Memory B cell (primary cell): ENCODE measurements at places on chromosomes 16 and 17.

DNA sequence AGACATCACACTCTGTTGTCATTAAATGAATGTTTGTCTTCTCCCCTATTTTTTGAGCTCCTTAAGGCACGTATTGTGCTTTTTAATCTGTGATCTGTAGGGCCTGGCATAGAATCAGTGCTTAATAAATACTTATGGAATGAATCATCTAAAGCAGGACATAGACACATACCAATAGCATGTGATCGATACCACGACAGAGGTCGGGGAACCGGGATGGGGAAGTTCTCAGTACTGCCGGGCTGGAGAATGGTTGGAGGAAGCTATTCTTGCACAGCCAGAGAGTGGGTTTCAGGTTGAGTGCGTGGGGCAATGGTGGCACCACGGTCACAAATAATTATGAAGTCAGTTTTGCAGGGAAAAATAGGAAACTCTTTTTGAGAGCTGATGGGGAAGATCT, 26.8 kb downstream of the NLRP1 start:
- DNase-seq, result no peak

- DNase-seq, result no peak
These were observed 7.4 kb downstream of the MAF start for GRCh38 chr16:79593074-79593531.

DNA sequence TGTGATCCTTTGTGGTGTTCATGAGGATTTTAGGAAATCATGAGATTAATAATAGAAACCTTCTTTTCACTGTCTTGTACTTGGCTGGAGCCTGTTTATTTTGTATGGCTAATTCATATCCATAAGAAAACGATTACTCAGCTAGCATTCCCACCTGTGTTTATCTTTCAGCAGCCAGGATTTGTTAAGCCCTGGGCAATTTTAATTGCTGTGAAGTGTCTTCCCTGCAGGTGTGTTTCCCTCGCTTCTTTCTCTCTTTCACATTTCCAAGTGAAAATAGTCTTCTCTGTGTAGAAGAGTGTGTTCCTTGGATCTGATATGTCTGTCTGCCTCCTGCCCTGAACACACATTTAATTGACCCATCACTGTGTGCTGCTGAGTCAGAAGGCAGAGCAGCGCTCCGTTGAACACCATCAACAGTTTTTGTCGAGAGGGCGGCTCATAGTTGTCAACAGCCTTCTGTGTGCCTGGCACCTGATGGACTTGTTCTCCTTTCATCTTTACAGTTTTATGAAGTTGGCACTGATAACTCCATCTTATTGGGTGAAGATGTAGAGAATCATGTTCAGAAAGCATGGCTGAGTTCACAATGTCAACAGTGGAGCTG, 83.2 kb downstream of the SPECC1 start:
- DNase-seq, result no peak

DNA sequence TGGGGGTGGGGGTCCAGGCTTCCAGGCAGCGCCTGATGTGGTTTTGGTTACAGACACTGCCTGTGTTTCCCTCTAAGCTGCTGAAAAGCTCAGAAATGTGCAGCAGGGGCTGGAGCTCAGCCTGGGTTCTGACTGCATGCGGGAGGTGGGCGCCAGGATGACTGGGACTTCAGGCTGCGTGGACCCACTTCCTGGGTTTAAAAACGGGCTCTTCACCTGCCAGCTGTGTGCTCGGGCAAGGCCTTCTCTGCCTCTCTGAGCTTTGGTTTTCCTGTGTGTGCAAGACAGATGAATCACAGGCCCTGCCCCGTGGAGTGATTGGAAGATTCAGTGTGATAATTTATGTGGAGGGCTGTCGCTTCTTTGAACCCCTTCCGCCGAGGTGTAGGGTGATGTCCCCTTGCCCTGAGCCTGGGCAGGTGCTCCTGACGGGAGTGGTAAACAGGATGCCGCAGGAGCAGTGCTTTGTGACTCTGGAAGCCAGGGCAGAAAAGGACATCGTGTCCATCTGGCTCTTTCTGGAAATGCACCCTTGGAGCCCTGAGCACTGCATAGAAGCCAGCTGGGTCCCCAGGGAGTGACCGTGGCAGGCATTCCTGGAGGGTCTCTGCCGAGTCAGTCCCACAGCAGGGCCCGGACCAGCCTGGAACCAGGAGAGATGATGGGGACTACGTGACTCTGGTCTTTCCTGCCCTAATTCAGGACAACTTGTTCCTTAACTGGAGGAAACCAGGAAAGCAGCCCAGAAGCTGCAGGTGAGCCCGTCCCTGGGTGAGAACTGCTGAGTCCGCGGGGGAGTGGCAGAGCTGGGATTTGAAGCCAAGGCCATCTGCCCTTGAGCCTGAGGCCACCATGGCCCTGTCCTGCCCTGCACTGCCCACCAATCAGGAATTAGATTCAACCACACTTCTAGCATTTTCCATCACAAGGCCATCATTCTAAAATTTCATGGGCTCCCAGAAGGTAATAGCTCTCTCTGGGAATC, 28.5 kb upstream of the SLC7A5 start:
- no peak for DNase-seq

- no peak for DNase-seq
These were observed 7.0 kb downstream of the XYLT2 start for GRCh38 chr17:50352693-50353599.

DNA sequence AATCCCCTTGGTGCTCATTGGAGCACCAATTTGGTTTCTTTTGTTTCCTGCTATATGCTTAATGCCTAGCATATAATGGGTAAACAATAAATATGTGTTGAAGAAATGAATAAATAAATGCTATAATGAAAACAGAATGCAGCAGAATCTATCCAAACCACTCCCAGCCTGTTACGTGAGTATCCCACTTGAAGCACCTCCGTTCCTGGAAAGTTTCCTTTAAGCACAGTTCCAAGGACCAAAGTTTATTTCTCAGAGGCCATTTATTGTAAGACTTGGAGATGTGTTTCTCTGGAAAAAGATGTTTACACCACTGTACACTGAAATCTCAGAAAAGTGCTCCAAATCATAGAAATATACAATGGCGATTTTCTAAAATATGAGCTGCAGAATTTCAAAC, 187.0 kb downstream of the SOX9 start:
- no peak for DNase-seq

DNA sequence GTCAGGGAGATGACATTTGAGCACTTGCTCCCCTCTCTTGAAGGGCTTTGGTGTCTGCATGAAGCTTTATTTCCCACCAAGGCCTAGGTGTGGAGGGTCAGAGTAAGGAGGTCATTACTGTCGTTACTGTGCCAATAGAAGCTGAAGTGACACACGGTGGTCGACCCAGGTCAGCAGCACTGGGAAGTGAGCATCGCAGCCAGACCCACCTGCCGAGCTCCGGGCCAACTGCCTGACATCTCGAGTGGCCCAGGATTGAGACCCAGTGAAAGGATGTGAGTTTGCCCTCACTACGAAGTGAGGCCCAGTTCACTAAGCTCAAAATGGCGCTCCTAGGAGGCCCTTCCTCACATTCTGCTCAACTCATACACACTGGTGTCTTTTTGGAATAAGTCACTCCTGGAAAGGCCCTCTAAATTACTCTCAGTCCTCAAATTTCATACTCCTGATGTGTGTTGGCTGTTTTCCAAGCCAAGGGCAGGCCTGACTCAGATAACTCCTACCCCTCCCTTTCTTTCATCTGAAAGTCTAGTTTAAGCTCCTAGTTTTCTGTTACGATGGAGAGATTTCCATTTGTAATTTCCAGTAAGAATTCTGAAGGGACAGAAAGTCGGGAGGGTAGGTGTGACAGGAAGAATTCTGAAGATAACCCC, 200.4 kb downstream of the LGALS9B start:
- DNase-seq, result no peak

DNA sequence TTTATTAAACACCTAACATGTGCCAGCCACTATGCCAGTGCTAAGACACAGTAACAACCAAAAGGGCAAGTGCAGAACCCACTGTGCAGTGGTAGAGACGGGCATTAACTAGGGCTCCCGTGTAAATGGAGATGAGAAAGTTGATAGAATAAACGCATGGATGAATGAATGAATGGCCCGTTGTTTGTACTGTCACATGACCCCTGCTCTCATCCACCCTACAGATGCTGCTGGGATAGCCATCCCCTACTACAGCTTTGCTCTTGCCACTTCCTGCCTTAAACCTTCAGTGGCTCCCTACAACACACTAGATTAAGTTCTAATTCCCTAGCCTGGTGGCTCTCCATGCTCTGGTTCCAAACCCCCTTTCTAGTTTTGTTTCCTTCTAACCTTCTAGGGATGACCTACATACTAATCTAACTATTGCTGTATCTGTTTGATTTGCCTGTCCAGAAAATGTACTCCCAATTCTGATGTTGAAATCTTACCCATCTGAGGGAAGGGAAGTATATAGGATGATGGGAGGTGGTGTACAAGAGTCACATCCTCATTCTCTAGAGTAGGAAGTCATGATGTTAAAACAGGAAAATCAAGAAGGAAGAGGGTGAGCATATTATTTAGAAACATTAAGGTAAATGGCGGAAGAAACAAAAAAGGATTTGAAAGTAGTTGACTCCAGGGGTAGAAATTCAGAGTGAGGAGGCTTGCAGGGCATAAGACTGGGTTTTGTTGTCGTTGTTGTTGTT, 11.4 kb upstream of the TNRC6C start:
- DNase-seq, result no peak

DNA sequence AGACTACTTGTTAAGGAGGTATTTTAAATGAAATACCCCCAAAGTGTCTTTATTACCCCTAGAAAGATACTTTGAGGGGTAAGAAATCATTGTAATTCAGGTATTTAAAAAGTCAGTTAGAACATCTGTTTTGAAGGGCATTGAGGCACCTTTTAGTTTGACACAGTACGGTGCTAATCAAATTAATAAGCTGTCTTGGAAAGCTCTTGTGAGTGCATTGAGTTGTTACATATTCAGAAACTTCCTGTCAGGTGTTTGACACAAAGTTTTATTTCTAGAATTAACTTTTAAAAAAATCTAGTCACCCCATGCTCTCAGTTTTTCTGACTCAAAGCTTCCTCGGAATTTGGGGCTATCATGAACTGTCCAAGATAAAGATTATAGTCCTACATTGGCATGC, 4.6 kb downstream of the RBBP6 start:
- DNase-seq, result no peak

- DNase-seq, result no peak
These were observed 10.3 kb downstream of the LYRM1 start for GRCh38 chr16:20910781-20911321.

- no peak for DNase-seq
These were observed 31.0 kb upstream of the SLC5A10 start for GRCh38 chr17:18920911-18921441.

DNA sequence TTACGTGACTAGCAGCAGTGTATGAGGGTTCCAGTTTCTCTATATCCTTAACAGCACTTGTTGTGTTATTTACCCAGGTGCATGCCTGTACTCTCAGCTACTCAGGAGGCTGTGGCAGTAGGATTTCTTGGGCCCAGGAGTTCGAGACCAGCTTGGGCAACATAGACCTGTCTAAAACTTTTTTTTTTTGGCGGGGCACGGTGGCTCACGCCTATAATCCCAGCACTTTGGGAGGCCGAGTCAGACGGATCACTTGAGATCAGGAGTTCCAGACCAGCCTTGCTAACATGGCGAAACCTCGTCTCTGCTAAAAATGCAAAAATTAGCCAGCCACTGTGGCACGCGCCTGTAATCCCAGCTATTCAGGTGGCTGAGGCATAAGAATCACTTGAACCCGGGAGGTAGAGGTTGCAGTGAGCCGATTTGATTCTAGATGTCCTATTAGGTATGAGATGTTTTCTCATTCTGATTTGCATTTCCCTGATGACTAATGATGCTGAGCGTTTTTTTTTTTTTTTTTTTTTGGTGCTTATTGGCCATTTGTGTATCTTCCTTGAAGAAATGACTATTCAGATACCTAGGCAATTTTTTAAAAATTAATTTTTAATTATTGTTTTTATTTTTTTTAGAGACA, 13.4 kb downstream of the CASC3 start:
- no peak for DNase-seq

DNA sequence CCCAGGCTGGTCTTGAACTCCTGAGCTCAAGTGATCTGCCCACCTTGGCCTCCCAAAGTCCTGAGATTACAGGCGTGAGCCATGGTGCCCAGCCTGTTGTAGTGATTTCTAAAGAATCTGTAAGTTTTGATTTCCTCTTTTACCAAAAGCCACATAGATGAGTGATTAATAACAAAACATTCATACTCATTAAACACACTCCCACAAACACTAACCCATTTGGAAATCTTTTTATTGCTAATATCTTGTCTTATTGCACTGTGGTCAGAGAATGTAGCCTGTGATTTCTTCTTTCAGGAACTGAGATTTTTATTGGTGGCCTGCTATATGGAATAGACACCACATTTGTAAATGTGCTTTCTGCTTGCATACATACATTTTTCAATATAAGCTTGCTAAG, 31.6 kb downstream of the MYH10 start:
- no peak for DNase-seq

- DNase-seq, result no peak
These were observed 50.6 kb upstream of the STH start for GRCh38 chr17:45948498-45948880.

DNA sequence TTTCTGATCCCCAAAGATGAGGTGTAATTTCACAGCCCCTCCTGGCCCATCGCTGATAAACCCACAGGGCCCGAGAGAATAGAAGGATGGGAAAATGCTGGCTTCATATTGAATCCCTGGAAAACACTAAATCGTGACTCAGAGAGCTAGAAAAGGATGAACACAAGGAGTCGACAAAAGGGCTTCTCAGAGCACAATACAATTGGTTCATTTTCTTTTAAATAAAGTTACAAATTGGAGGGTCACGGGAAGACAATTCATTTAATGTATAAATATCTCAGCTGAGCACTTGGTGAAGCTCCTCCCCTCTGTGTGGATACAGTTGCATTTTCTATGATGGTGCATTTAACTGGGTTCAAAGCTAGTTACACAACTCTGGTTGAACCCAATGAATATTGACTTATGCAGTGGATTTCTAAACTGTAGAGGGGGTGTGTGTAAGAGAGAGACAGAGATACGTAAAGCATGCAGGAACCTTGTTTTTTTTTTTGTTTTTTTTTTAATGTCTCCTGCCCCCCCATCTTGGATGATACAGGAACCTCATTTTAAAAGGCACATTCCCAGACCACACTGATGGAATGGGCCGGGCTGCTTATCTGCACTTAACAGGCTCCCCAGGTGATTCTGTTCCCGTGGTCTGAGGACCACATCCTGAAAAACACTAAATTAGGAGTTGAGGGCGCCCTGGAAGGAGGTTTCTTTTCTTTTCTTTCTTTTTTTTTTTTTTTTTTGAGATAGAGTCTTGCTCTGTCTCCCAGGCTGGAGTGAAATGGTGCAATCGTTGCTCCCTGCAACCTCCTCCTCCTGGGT, 14.1 kb downstream of the TTYH2 start:
- DNase-seq, result no peak

GRCh38 chr17:35189291-35189690, 4.9 kb downstream of the SLC35G3 start:
- no peak for DNase-seq

DNA sequence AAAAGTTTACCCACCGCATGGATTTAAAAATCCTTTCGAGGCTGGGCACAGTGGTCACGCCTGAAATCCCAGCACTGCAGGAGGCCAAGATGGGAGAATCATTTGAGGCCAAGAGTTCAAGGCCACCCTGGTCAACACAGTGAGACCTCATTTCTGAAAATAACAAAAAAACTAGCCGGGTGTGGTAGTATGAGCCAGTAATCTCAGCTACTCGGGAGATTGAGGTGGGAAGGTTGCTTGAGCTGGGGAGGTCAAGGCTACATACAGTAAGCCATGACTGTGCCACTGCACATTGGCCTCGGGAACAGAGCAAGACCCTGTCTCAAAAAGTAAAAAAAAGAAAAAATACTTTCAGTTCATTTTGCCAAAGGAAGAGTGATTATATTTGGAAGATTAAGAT, 12.7 kb downstream of the GNA13 start:
- no peak for DNase-seq
